Activated CD4-positive, alpha-beta T cell treated with anti-CD3 and anti-CD28 coated beads for 36 hours (primary cell): ENCODE measurements at places on chromosomes 11 and 22.

- DNase-seq, result no peak
These were observed 710 bp upstream of the THY1 start for GRCh38 chr11:119423509-119424254.

- DNase-seq, result no peak
These were observed 45.4 kb upstream of the GLYAT start for GRCh38 chr11:58776891-58777710.

DNA sequence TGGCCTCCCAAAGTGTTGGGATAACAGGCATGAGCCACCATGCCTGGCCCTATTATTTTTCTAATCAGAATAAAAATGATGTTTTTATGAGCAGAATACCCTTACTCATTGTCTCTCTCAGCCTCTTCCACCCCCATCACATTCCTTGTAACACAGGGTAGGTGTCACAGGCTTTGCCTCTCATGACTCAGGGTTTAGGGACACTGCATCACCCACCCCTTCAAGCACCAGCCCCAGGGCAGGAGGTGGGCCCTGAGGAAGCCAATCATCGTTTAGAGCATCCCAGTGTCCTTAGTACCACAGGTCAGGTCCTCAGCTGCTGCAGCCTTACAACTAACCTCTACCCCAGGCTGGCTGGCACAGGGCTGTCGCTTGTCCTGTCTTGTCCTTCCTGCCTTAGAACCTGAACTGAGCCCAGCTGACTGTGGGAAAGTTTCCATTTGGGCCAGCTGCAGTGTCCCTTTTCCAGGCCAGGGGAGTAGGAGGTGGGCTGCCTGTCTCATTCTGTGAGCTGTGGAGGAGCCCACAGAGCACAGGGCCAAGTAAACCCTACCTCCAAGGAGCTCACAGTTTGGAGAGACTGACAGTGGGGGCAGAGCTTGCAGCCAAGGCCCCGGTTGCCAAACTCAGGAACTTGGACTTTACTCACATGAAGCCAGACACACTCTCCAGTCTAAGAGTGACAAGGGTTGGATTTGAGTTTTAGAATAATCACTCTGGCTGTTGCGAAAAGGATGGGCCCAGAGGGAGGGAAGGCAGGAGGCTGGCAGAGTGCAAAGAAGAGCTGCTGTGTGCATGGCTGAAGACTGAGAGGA, 19.5 kb upstream of the UVRAG start:
- DNase-seq, result no peak

DNA sequence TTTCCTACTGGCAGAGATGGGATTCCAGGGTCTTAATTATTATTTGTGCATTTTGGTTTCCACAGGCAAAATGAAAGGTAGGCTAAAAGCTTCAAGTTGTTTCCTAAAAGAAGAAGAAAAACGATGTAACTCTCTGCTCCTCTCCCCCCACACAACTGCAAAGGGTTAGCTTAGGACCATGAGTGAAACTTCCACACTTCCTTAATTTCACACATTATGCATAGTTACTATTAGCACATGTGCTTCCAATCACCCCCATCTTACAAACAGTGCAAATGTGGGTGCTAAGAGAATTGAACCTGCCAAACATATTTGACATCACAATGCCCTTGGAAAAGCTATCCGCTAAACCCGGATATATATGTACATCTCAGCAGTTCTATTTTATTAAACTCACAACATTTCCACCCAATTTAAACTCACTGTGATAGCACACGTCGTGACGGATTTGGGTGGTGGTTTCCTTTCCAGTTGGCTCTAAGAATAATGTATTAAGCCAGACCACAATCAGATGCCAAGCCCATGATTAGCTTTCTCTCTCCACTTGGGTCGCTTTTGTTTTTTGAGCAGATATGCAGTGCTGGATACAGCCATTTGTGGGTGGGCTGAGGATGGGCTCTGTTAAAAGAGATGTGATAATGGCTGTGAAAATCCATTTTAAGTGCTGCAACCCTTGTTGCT, 245.0 kb upstream of the POU2AF2 start:
- DNase-seq, result no peak

DNA sequence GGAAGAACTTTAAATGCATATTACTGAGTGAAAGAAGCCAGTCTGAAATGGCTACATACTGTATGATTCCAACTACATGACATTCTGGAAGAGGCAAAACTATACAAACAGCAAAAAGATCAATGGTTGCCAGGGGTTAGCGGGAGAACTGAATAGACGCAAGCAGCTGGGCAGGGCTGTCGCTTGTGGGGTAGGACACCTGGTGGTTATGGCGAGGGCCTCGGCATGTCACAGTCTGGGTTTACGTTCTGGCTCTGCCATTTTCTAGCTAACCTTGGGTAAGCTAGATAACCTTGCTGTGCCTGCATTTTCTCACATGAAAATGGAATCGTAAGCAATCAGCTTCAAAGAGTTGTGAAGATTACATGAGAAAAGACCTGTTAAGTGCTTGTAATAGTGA, 55.2 kb upstream of the SYT13 start:
- no peak for DNase-seq

DNA sequence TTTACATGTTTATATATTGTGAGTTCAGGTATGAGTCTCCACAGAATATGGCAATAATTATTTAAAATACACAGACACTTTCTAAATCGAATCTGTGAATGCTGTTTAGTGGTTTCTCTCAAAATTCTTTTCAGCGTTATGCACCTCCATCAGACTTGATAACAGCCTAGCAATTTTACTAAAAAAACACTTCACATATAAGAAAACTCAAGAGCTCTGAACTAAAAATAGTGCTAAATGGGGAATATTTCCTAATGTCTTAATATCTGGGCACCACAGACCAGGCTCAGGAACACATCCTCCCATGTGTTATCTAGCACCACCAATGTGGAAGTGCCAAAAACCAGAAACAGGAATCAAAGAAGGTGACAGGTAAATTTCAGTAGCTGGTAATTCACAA, 47.9 kb downstream of the ARHGAP32 start:
- no peak for DNase-seq

DNA sequence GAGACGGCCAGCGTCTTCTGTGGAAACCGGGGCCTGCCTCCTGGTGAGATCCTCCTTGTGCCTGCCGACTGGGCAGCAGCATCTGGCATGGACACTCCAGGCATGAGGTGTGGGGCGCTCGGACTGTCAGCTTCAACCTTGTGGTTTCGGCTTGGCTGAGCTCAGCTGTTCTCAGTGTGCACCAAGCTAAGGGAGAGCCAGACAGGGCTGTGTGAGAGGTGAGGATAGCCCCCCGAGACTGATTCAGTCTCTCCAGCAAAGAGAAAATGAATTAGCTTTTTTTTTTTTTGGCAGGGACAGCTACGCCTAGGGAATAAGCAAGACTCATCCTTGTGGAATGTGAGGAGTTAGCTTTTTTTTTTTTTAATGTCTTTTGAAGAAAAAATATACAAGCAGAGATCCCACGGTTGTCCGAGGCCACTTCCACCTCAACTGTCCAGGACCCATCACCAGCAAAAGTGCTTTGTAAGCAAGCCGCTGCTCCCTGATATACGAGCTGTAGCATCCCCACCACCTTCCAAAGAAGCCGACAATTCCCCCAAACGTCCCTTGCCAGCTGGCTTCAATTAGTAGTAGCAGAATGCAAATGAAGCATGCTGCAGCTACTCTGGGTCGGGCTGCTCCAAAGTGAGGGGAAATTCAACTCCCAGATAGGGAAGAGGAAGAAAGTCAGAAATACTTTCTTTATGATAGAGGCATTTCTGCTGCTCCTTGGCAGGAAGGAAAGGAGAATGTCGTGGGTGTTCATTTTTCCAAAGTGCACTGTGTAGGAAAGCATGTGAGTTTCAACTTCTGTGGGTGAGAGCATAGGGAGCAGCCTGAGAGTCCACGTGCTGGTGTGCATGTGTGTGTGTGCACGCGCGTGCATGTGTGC, 9.7 kb upstream of the THY1 start:
- no peak for DNase-seq

- no peak for DNase-seq
These were observed 129.9 kb upstream of the TTC12 start for GRCh38 chr11:113184498-113184897.

- no peak for DNase-seq
These were observed 59.8 kb downstream of the TENM4 start for GRCh38 chr11:79381036-79381435.

DNA sequence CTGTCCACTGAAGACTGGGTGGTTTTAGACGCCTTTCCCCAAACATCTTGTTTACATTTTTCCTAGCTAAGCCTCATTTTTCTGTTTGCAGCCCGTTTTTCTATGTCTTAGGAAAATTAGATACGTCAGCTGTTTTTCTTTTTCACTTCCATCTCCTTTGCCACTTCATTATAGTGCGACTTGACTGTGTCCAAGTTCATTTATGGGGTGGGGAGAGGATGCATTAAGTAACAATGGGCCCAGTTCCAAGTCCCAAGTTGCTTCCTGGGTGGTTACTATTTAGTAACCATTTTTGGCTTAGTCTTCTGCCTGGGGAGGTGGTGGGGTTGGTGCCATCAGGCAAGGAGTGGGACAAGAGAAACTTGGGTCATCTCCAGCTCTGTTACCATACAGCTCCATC, 83.0 kb downstream of the TRAF6 start:
- DNase-seq, result no peak

GRCh38 chr11:124791626-124792341, 8.4 kb downstream of the MSANTD2 start:
- DNase-seq, result no peak

- no peak for DNase-seq
These were observed 168.8 kb upstream of the CADM1 start for GRCh38 chr11:115672999-115673411.

DNA sequence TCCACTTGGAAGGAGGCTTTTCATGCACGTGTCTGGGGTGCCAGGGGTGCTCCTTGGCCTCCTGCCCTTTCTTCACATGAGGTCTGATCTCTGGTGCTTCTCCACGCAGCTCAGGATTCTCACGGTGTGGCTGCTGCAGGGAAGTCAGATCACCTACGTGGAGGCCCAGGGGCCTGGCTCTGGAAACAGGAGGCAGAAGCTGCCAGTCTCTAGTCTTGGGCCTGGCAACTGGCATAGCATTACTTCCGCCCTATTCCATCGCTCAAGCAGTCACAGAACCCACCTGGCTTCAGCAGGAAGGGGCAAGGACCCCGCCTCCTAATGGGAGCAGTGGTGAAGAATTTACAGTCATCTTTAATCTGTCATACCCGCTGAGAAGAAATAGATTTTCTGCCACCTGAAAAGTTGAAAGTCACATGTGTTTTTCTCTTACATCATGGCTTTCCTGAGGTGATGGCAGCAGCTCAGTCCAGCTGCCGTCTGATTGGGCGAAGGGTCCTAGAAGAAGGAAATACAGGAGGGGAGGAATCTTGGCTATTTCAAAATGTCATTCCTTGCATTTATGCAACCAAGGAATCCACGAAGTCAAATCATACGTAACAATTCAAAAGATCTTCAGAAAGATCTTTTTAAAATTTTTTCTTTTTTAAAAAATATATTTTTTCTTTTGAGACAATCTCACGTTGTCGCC, 50.1 kb upstream of the DKK3 start:
- DNase-seq, result no peak

DNA sequence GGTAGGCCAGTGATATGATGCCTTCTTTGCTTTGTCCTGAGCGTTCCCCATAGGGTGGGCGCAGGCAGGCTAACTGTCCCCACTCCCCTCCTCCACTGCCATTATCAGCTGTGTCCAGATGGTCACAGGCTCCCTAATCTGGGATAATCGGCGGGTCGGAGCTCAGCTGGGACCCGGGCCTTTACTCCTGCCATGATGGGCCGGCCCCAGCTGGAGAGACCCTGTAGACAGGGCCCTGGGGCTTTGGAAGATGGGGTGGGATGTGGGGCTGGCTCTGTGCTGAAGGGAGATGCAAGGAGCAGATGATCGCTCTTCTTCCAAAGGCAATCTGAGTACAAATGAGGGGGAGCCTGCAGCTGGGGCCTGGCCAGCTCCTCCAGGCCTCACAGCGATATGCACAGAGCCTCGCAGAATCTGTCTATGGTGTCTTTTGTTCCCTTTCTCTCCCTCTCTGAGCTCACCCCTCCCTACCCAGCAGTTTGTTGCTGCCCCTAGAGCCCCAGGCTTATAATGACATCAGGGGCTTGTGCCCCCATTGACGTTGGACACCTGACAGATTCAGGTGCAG, 11.9 kb downstream of the KLHL35 start:
- DNase-seq, result no peak

GRCh38 chr11:12684816-12685215, 10.6 kb downstream of the TEAD1 start:
- no peak for DNase-seq

DNA sequence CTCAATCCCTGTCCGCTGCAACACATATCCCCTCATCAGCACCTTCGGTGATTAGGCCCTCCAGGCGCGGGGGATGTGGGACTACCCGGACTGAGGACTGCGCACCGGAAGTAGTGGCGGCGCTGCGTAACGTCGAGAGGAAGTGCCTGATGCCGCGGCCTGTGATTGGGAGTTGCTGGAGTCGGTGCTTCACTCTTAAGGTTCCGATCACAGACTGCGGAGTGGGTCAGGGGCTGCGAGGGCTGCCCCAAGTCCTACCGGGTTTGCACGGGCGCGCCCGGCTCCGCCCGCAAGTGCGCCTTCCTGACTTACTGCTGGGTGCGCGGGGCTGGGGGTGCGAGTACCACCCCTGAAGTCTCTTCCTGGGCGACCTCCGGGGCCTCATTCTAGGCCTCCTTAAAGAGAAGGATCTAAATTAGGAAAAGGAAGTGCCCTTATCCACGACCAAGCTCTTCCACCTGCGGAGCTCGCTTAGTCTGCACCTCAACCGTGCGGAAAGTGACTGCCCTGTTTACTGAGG, at the start of gene ALKBH3:
TSS of gene ALKBH3 (plus strand) at position 192 of the 520 bp plus-strand sequence. CDS start 1,822 bp downstream, outside the sequence.
- peak; percentile 96 for DNase-seq

- no peak for DNase-seq
These were observed 453.5 kb downstream of the MIAT start for GRCh38 chr22:27110665-27111451.

DNA sequence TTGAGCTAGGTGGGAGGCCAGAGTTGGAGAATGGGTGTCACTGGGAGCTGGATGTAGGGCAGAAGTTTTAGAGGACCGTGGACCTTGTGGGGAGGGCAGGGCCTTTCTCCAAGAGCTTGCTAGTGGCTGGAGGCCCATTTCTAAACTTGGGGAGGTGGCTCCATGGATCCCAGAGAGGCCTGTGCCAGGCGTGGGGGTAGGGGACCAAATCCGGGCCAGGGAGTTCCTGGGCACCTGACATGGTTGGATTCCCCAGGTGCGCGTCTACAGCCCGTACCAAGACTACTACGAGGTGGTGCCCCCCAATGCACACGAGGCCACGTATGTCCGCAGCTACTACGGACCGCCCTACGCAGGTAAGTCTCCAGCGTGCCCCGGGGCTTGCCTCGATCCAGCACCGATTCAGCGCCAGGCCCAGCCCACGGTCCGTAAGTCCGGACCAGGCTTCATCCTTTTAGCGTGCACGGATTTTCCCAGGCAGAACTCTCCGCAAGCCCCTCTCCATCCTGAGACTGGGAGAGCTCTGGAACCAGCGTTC, 14.2 kb downstream of the PLEKHB1 start:
- DNase-seq, result no peak

DNA sequence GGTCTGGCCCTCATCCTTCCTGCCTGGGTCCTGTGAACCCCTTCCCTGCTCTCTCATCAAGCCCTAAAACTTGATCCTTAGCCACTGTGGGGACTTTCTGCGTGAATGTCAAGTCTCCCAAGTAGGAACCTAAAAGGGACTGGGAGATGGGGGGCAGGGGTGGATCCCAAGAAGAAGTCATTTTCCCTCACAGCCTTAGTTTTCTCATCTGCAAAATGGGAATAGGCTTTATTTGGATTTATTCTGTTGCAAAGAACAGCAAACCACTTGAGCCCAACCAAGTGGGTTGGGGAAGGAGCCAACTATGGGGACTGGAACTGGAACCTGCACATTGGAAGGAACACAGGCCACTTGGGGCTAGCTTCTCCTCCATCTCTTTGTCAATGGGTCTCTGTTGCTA, 36.8 kb downstream of the NEU3 start:
- DNase-seq, result no peak
